ENCODE measurements at places on chromosomes 2 and 18. TPM values are rescaled to one million over a fixed set of nuclear protein-coding genes. Genes with fewer than 3 reads are reported as not detected.

- no peak for DNase-seq
Observed at GRCh38 chr2:231163011-231163410, 35.4 kb upstream of the ARMC9 start.

DNA sequence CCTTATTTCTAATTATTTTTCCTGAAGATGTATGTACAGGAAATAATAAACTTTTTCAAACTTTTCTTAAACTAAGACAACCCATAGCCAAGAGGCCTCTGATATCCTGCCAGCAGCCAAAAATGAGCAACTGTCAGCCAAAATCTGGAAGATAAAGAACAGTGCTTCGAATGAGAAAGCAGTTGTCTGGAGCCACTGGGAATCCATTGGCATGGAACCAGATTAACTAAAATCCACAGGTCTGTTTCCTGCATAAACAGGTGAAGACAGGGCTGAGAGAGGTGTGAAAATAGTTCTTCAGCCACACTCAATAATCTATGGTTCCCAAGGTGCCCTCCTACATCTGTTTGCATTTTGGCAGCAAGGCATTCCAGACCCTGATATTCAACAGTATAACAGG is 1076.7 kb upstream of the PIK3C3 start:
- DNase-seq = no peak

DNA sequence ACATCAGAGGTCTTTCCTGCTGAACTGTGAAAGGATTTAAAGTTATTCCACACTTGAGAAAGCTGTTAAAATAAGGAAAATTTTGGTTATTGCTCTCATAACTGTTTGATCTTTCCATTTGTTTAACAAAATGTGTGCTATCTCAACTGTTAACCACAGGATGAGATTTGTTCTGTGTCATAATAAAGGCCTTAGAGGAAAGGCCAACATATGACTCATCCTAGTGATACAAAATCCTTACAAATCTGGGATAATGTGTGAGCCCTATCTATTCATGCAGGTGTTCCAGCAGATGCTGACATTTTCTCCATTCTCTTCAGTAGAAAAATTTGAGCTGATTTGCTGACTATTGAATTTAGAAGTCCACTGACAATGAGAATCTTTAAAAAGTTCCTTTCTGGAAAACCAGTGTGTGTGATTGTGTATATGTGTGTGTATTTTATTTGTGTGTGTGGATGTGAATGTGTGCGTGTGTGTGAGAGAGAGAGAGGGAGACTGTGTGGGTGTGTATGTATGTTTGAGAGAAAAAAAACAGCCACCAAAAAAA is 1111.9 kb upstream of the GYPC start:
- no peak for DNase-seq

- DNase-seq = no peak
Observed at GRCh38 chr2:223084873-223085272, 32.9 kb downstream of the KCNE4 start.

GRCh38 chr18:62933261-62933887 is 218.0 kb downstream of the PHLPP1 start:
- no peak for DNase-seq

The STK11IP gene
- 13.3 TPM for total RNA-seq
